ENCODE measurements at places on chromosomes 12 and 14.

- DNase-seq, result no peak
These were observed 8.4 kb upstream of the PNMA1 start for GRCh38 chr14:73722581-73722980.

DNA sequence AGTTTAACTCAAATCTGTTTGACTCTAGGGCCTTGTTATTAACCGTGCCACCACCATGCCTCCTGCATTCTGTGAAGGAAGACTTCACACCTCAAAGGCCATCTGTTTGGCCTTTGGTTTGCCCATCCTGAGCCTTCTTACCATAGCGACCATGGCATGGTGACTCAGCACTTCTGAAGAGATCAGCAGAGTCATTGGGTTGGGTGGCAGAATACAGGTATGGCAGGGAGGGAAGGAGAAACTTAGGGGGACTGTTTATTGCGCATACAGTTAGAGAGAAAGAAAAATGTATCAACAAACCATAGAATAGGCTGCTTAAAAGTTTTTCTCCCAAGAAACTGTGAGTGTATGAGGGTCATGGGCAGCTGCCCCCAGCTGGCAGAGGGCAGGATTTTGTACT, 49.2 kb downstream of the DAD1 start:
- no peak for DNase-seq

DNA sequence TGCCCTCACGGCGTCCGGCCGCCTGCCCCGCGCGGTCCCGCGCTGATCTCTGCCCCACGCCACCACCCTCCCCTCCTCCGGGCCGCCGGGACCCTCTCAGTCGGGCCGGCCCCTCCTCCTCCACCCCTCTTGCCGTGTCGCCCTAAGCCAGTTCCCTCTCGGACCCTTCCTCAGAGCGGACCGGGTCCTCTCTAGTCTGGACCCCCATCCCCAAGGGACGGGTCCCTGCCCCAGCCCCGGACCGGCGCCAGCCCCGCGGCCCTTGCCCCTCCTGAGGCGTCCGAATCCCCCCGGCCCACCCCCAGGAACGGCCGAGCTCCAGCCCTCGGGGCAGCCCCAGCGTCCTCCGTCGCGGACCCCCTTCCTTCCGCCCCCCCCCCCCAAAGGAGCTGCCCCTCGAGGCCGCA, 485 bp downstream of the PPP4R4 start:
- no peak for DNase-seq

DNA sequence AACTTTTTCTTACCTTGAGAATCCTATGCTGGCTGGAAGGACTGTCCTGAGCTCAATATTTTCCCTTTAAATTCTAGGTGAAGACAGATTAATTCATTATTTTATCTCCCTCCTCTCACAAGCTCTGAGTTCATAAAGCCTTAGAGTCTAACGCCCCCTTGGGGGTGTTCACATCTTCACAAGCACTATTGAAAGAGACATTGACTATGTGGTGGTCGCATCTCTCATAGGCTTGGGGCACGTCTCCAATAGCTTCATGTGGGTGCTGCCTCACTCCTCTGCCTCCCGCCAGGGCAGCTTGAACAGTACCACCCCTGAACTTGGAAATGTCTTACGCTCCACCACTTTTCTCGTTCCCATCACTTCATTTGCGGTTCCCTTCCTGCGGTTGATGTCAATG, 106.2 kb downstream of the UNC79 start:
- no peak for DNase-seq

GRCh38 chr12:68536885-68537485, 73.7 kb upstream of the RAP1B start:
- no peak for DNase-seq

DNA sequence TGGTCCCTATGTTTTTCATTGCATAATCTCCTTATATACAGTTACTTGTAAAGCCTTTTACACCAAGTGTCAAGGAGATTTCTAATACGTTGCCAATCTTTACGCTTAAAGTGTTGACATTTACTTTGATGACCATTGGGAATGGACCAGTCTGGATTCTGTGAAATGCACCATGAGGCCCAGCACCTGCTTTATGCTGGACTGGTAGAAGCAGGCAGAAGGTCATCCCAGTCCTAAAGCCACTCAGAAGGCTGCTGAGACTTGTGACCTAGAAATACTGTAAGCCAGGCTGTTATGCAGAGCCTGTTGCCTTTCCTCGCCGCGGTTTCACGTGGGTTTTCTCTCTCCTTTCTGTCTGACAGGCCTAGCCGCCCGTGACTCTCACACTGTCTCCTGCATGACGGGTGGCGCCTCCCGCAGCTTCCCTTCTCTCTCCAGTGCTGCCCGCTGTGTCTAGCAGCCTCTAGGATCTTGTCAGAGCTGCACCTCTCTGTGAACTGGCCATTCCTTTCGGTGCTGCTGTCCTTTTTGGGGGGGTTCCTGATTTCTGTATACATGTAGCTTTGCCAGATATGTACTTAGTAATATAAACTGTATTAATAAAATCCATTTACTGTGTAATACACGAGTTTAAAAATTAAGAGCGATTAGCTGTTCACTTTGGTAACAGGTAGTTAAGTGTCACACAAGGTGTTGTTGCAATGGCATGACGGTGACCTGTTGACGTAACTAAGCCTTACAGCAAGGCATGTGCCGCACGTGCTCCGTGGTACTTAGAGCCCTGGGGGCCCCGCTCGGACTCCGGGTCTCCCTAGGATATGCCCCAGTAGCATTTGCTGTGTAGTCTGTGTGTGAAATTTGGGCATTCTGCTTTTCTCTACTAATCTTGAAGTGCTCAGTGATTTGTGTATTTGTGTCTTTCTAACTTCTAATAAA, 29.7 kb downstream of the XRCC3 start:
- DNase-seq, result no peak

- peak; percentile 57 for DNase-seq
These were observed 43.5 kb downstream of the ERH start for GRCh38 chr14:69354383-69355153.

DNA sequence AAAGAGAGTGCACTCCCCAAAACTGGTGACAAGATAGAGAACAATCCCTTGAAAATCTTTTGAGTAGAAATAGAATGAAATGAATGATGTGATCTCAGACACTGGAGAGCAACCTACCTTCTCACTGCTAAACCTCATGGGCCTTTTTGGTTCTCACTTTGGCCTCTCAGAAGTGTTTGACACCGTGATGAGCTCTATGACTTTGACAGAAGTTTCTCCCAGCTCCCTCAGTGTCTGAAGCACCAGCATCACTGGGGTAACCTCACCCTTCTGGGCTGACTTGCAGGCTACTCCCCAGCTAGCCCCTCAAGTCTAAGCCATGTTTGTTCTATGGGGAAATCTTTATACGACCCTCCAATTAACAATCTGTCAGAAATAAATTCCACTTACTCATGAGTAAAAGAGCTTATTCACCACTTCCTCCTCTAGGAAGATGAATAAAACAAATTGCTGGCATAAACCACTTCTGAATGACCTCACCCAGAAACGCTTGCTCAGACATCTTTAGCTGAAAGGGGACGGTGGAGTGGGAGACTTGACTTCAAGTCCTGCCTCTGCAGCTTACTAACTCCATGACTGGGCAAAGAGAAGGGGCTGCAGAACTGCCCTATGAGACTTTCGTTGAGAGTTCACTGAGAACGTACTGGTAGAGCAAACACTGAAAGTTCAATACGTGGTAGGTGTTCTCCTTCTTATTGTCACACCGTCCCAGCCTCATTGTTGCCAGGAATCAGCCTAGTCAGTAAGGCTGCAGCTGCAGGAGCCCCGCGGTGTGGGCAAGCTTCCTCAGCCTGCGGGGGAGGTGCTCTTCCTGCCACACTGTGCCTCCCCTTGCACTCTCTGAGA, 46.5 kb downstream of the ST8SIA1 start:
- no peak for DNase-seq
